ENCODE measurements at places on chromosomes 12 and 14. TPM values are rescaled to one million over a fixed set of nuclear protein-coding genes. Genes with fewer than 3 reads are reported as not detected.

GRCh38 chr12:65570451-65571130 is 253.7 kb upstream of the HMGA2 start:
- DNase-seq: no peak

DNA sequence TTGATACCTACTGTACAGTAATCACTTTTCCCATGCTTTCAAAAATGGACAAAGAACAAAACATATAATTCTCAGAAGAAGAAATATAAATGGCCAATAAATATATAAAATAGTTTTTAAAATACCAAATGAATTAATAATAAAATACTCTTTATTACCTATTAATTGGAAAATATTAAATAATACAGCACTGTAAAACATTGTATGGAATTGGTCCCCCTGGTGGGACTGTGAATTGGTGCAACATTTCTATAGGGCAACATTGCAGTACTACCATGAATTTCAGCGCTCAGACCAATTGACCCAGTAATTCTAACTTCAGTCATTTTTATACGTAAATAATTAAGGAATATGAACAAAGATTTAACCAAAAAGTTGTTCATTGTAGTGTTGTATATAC is 162.6 kb downstream of the PELI2 start:
- DNase-seq: no peak

DNA sequence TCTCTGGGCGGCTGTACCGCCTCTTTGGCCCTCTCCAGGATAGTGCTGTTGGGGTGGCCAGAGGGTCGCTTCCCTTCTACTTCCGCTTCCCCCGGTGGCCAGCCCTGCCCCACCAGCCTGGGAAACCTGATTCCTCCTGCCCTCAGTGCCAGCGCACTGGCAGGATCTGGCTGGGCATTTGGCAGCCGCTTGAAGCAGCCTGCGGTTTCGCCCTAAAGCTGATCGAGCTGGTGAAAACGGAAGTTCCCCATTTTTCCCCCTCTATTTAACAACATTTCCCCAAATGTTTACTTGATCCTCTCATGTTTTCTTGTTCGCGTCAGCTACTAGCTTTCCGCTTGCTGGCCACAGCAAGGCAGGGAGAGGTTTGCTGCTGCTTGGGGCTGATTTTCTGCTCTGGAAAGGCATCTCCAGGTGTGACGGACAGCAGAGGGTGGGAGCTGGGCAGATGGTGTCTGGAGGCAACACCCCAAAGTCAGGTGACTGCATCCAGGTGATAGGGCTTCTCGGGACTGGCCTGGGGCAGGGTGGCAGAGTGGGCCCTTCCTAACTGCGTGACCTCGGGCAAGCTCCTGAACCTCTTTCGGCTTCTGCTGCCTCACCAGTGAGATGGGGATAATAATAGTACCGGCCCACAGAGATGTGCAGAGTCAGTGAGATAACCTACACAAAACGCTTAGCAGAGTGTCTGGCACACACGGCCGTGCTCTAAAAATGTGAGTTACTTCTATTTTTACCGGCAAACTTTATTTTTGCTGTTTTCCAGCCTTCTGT is 53.1 kb downstream of the TSPAN9 start:
- DNase-seq: no peak

Gene EXOC3L4
- total RNA-seq: 4.2 TPM

Gene PTCSC3
- 2.8 TPM for total RNA-seq

Gene TMEM233
- 0.96 TPM for total RNA-seq

Gene DCN
- total RNA-seq: 753 TPM

DNA sequence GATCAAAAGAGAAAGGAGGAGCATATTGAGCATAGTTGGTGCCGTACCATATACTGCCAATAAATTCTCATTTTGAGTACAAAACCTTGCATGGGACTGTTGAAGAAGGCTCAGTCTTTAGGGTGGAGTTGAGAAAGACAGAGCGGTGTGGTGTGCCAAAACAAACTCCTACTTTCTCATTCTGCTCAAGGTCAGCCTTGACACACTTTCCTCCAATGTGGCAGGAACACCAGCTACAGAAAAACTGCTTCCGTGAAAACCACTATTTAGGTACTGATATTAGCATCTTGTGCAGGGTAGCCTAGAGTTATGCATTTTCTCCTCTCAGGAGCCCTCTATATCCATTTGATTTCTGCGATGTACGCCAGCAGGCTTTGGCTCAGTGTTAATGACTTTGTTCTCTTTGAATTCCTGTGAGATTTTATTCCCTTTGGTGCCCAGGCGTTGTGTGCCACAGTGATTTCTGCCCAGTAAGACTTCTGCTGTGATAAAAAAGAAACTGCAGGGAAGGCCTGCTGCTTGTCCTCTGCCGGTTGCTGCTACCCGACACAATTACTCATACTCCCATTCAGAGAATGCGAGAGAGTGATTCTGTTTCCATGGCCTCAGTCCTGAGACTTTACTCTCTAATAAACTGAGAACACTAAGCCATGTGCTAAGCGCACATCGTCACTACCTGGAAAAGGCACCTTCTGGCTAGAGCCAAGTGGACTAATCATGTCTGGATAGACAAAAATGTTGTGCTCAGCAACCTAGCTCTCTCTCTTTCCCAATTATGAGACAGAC is 88.3 kb upstream of the MDM1 start:
- DNase-seq: no peak

DNA sequence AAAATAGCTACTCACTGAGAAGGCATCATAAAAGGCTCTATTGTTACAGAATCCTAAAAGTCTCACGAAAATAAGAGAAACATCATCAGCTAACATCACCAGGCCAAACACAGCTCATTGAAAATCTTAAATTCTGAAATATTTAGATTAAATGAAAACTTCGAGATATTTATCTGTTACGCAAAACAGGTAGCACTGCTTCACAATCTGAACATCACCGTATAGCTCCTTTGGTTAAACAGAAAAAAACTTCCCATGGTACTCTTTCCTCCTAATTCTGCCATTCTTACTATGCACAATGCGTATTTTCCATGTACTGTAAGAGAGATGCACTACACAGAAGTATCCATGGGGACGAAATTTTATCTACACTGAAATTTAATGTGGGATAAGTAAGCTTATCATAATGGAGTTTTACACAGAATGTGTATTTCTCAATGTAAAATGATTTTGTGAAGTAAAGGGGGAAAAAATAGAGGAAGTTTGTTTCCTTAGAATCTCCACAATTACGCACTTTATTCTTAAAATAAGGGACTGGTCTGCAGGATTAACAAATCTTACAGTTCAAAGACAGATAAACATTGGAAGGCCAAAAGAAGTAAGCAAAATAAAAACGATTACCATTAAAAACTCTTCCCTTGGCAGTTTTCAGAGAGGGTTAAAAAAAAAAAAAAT is 1.9 kb downstream of the SGPP1 start:
- DNase-seq: no peak

Gene CPNE6
- not detected for total RNA-seq

DNA sequence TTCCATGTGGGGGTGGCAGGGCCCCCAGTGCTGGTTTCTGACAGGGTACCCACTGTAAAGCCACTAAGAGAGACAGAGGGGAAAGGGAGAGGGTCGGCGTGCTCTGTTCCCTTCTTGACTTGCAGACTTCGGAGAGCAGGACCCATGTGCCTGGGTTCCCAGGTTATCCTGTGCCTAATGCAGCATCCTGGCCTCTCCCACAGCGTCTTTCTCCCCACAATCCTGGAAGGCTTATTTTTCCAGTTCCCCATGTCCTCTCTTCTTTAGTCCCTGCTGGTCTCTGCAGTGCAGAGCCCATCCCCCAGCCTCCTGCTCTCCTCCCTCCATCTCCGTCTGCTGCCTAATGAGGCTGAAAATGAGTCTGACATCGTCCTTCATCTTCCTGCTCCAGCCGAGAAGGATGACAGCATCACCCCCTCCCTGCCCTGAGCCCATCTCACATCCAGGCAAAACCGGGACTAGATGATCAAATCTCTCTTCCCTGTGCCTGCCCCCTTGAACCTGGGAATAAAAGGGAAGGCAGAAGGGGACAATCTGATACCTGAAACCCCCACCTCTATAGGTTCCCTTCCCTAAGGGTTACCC is 15.1 kb downstream of the CALCOCO1 start:
- DNase-seq: no peak

Gene FIGNL2
- total RNA-seq: 1.5 TPM

DNA sequence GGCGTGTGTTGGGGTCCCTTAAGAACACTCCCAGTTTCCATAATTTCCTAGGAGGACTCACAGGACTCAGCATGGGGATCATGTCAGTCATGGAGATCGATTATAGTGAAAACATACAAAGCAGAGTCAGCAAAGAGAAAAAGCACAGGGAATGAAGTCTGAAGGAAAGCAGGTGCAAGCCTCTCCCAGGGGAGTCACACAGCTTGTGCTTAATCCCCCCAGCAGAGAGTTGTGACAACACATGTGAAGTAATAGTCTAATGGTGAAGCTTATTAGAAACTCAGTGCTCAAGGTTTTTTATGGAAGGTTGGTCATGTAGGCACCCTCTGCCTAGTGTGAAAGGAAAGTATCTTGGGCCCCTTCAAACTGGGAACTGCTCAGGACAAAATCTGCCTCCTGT is 149.0 kb upstream of the SEL1L start:
- DNase-seq: no peak

Gene PLCZ1
- not detected for total RNA-seq

Gene ISM2
- not detected for total RNA-seq

Gene RIMBP2
- total RNA-seq: 0.09 TPM

GRCh38 chr14:105902131-105902898 is 375.9 kb downstream of the TMEM121 start:
- no peak for DNase-seq

Gene NPAS3
- total RNA-seq: 1.2 TPM

- DNase-seq: no peak
These were observed 30.4 kb downstream of the FBXO34 start for GRCh38 chr14:55301437-55302121.

GRCh38 chr12:114770323-114770722 is 86.3 kb upstream of the TBX3 start:
- no peak for DNase-seq

Gene INHBC
- total RNA-seq: not detected

Gene SYNDIG1L
- total RNA-seq: 2.9 TPM

Gene DAO
- total RNA-seq: 0.26 TPM

DNA sequence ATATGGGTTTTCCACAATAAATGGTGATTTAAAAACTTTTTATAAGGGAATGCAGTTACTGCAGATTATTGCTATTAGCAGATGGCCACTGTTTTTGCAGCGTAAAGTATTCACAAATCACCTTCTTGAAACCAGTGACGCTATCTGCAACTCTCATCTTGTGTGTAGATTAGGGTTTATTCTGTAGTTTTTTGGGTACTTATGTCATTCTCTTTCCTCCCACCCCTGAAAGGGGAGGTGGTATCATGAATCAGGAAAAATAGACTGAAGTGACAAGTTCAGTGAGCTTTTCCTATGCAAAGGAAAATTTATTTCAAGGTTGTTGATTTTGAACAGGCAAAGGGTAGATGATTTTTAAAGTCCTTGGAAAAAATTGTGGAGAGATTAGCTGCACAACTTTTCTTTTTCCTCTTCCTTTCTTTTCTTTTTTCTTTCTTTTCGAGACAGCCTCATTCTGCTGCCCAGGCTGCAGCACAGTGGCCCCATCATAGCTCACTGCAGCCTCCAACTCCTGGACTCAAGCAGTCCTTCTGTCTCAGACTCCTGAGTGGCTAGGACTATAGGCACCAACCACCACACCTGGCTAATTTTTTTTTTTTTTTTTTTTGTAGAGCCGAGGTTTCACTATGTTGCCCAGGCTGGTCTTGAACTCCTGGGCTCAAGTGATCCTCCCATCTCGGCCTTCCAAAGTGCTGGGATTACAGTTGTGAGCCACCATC is 1.6 kb downstream of the FRS2 start:
- no peak for DNase-seq

DNA sequence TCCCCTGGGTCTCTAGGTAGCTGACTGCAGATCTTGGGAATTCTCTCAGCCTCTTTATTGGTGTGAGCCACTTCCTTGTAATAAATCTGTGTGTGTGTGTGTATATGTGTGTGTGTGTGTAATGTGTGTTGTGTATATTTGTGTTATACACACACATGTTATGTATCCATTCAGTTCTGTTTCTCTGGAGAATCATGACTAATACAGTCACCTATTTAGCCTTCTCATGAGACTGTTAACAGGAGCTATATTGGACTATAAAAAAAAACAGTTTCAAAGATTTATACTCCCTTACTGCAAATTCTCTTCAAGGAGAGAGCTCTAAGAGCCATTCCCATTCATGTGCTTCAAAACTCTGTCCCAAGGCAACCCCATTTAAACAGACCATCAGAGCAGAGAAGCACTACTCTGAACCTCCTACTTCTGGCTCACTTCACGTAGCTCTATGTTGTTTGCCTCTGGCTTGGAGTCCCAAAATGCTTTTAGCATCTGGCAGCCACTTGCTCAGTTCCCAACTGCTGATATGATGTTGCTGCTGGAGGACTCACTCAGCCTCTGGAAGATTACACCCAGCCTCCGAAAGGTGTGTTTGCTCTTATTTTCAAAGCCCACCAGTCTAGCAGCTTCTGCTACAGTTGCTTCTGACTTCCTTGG is 48.7 kb upstream of the KITLG start:
- no peak for DNase-seq

DNA sequence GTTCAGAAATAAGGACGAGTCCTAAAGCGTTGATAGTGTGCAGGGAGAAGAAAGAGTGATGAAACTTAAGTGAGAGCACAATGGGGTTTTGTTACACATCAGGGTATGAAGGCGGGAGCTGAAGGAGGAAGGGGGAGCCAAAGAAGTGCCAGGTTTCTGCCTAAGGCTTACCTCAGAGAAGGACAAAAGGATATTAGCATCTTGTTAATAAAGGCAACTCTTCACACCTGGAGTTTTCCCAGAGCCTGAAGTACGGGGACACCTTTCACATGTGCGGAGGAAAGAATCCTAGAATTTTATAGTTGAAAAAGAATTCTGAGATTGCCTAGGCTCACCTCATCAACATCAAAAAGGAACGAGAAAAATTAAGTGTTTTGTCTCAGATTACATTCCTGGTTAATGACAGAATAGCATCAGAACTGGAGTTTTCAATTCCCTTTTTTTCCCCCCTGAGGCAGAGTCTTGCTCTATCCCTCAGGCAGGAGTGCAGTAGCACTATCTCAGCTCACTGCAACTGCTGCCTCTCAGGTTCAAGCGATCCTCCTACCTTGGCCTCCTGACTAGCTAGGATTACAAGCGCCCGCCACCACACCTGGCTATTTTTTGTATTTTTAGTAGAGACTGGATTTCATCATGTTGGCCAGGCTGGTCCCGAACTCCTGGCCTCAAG is 2.2 kb upstream of the SAV1 start:
- no peak for DNase-seq

- DNase-seq: no peak
These were observed 3.2 kb upstream of the CRIP1 start for GRCh38 chr14:105483300-105484068.

Gene ACSM4
- total RNA-seq: not detected
